ENCODE measurements at places on chromosomes 5 and 9.

DNA sequence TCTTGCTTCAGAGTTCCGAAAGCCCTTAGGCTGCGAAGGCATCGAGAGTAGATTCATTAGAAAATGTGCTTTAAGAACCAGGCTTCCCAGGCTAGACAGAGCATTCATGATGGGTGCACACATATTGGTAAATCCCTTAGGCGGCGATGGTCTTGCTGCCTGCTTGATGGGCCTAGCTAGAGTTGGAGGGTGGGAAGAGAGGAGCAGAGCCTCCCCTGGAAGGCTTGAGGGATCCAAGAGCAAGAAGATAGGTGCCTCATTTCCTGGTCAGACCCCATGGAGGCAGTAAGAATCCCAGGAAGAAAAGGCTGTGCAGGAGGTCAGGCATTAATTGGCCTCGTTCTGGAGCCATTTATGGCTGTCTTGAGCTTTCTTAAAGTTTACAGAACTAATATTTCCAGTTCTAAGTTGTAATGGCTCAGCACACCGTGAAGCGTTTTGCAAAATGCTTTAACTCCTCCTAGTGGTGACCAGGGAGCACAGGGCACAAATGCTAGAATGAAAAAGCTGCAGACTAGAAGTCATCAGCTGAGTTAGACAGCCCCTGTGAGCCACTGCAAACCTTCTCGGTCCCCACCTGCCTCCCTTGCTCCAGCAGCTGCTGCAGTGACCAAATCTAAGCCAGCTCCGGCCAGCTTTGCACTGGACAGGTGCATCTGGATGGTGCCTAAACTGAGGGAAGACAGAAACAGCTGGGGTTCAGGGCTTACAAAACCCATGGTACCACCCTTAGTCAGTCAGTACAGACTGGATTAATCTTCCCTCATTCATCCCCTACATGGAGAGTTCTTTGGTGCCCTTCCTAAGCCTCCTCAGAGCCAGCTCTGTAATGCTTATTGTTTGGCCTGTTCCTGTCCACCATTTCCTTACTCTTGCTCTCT, 14.7 kb downstream of the SLC45A2 start:
- no peak for DNase-seq

GRCh38 chr9:130347036-130347435, 81.5 kb downstream of the HMCN2 start:
- DNase-seq: no peak

GRCh38 chr5:61881821-61882487, 424.1 kb upstream of the KIF2A start:
- no peak for DNase-seq

DNA sequence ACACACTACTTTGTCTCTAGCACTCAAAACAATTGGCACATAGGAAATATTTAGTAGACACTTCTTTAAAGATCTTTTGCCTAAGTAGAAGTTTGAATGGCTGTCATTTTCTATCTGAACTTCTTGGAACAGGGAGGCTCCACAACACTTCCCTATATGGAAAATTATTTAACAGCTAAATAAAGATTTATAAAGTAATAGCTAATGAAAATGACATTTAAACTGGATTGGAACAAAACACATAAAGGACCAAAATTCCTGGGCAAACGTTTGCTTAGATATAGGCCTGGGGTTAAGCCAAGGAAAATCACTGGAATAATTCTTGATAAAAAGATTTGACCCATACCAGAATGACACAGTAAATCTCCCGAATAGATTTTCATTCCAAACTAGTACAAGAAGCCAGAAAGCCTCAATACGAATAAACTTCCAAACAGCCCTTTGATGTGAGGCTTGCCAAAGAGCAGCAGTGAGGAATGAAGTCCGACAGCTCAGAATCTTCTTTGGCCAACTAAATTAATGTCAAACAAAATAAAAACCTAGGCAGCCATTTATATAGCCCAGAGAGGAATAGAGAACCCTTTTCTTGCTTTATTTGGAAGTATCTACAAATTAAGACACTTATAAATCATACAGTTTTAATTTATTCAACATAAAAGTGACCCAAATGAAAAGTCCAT, 20.3 kb upstream of the RNF180 start:
- no peak for DNase-seq

DNA sequence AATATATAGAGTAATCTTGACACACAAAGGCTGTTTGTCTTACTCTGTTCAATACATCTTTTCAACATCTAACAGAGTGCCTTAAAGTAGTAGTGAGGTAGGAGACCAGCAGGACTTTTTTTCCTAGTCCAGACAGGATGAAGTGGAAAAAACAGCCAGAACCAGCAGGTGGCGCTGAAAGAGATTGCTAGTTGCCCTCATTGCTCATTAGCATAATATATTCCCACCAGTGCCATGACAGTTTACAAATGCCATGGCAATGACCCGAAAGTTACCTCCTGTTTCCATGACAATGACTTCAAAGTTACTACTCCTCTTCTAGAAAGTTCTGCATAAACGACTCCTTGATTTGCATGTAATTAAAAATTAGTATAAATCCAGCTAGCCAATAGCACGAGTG, 387.4 kb downstream of the ACTL7B start:
- peak; percentile 10 for DNase-seq

- no peak for DNase-seq
These were observed 84.5 kb upstream of the NFIB start for GRCh38 chr9:14398473-14398872.

DNA sequence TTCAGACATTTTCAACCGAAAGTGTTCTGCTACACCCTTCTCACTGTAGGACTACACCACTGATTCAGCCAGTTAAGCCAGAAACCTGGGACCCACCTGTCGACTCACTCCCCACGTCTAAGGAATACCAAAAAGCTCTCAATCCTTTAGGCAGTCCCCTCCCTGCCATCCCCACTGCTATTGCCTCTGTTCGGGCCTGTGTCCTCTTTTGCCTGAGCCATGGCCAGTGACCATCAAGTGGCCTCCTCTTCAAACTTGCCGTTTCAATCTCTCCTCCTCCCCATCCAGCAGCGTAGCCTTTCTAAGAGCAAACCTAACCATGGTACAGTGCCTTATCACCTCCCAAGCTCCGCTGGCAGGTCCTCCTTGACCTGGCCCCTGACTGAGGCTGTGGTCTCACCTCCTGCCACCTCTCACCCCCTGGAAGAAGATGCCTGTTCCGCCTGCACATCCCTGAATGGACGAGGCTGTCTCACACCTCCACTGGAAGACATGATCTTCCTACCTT, 64.1 kb downstream of the GALNT12 start:
- DNase-seq: no peak

All from stimulated activated CD4-positive, alpha-beta T cell treated with anti-CD3 and anti-CD28 coated beads, Interleukin-1b, Interleukin-23, amount 100 ng/mL, for 24 hours (primary cell).